NCI-H2081 treated with DMSO at 0.1 percent for 48 hours (cell line): ENCODE measurements at places on chromosomes 16 and 17.

GRCh38 chr17:21020622-21021021 lies 22.2 kb downstream of the USP22 start:
- DNase-seq = no peak

DNA sequence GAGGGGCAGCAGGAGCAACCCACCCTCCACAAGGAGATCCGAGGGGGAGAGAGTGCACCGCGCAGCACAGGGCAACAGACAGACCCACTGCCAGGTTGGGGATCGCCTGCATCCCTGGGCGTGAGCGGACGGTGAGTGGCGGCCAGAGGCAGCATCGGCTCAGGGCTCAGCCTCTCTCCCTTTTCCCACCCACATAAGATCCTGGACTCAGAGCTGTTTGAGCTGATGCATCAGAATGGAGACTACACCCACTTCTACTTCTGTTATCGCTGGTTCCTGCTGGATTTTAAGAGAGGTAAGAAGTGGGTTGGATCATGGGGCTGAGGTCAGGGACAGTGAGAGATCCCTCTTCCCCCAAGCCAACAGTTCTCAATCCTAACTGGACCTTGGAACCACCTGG lies 23.2 kb downstream of the MNT start:
- no peak for DNase-seq

- DNase-seq = no peak
Observed at GRCh38 chr16:58733248-58733670, 857 bp downstream of the GOT2 start.

- DNase-seq = no peak
Observed at GRCh38 chr16:88569614-88569984, 604 bp upstream of the ZC3H18 start.
